ENCODE measurements at places on chromosomes 12 and 14.
A peak's percentile ranks its signal among the peaks of the same experiment; 100 is the strongest.

DNA sequence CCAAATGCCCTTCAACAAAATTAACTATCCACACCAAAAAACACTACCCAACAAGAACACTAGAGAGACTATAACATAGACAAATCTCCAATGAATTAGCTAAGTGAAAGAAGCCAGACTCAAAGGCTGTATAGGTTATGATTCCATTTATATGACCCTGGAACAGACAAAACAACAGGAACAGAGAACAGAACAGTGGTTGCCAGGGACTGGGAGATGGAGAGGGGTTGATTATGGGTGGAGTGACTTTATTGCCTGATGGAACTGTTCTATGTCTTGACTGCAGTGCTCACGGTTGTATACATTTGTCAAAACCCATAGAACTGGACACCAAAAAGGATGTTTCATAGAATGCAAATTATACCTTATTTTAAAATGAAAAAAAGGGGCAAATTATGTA lies 14.9 kb downstream of the CATSPERB start:
- no peak for DNase-seq

DNA sequence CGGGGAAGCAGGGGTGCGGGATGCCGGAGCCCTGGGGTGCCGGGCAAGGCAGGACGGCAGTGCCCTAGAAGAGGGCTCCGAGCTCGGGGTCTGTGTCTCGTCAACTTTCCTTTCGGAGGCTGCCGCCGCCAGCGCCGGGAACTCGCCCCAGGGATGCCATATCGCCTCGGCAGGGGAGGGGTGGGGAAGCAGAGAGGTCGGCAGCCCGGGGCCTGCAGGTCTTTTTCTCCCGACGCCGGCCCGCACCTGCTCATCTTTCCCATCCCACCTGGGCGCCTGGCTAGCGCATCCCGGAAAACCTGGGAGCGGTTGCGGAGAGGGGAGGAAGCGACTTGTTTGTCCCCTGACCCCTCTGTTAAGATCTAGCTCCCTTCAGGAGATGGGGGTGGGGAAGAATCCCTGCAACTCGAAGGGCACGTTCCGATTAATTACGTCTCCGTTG lies 547 bp downstream of the CNTN1 start:
- DNase-seq: no peak

- DNase-seq: no peak
These were observed 119.4 kb downstream of the SAMD4A start for GRCh38 chr14:54686219-54686870.

DNA sequence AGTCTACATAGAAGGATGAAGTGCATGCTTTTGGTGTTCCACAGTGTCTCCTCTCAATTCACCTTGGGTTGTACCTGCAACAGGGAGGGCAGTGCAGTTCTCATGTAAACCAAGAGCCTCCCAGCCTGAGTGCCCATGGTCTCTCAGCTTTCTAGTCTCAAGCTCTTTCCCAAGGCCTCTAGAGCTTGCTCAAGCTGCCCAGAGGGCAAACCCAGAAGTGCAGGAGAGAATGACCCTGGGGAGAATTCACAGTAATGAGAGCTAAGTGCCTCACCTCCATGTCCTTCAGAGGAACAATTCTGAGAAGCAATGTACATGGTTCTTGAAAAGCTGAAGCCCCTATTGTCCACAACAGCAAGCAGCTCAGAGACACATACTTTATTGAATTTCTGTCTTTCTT lies 180.5 kb downstream of the BCAT1 start:
- no peak for DNase-seq

DNA sequence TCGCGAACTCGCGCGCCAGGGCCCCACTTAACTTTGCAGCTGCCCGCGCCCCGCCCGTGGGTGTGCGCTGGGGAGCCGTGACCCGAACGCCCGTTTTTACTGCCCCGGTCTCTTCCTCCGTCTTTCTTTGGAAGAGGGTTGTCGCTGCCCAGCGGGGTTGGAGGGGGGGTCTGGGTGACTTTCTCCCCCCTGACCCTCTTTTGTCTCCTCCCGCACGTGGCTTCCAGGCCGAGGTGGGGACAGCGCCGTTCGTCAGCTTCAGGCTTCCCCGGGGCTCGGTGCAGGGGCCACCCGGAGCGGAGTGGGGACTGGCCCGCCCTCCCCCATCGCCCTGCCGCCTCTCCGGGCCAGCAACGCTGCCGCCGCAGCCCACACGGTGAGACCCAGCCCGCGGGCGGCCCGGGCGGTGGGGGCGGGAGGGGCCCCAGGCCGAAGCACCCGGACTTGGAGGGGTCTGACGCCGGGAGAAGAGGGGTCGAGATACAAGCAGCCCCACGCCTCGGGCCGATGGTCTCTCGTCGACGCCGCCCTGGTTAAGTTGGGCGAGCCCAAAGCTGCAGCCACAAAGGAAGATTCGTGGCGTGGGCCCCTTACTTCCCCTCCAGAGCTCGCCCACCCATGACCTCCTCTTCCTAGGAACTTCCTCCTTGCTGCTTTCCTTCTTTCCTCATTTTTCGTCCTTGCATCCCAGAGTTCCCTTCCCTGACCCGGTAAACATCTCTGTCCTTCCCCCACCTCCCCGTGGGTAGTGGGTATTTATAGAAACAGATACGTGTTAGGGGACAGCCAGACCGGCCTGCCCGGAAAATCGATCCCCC lies 1.2 kb downstream of the DYRK2 start:
- no peak for DNase-seq

GRCh38 chr14:79820866-79821535 lies 390.3 kb downstream of the DIO2 start:
- DNase-seq: no peak

DNA sequence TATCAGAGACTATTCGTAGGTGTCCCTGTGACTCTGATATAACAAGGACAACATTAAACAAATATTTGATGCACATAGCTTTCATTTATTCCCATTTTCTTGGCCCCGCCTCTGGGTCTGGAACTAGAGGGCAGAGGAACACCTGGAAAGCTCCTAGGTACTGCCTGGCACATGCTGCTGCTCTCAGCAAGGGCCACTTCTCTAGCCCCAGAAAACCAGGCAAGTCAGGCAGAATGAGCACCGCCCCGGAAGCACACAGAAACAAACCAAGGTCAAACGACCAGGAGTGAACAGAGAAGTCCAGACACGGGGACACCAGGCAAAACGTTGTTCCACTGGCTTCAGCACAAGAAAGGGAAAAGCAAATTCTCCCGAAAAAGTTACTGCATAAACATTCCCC lies 76.1 kb downstream of the TTC7B start:
- DNase-seq: no peak

DNA sequence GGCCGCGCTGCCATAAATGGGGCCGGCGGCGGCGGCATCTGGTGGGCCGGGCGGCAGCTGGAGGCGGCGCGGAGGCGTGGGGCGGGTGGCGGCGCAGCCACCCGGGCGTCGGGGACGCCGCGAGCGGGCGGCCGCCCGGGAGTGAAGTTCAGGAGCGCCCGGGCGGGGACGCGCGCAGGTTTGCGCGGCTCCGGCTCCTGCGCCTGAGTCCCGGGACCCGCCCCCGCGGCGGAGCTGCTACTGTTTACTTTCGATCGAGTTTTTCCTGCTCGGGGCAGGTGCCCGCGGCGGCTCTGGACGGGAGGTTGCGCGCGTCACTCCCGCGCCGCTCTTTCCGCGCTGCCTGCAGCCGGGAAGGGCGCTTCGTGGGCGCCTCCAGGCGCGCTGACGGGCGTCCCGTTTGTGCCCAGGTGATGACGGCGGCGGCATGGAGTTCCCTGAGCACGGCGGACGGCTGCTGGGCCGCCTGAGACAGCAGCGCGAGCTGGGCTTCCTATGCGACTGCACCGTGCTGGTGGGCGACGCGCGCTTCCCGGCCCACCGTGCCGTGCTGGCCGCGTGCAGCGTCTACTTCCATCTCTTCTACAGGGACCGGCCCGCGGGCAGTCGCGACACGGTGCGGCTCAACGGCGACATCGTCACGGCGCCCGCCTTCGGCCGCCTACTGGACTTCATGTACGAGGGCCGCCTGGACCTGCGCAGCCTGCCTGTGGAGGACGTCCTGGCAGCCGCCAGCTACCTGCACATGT lies at the start of gene ZBTB42:
Gene ZBTB42 (plus strand): TSS at position 331 of the 749 bp plus-strand sequence. CDS start 97 bp downstream, at position 428.
- DNase-seq: no peak

GRCh38 chr12:76346236-76346635 lies 2.0 kb downstream of the BBS10 start:
- DNase-seq: no peak

GRCh38 chr14:60196291-60196690 lies 31.1 kb upstream of the DHRS7 start:
- DNase-seq: no peak

DNA sequence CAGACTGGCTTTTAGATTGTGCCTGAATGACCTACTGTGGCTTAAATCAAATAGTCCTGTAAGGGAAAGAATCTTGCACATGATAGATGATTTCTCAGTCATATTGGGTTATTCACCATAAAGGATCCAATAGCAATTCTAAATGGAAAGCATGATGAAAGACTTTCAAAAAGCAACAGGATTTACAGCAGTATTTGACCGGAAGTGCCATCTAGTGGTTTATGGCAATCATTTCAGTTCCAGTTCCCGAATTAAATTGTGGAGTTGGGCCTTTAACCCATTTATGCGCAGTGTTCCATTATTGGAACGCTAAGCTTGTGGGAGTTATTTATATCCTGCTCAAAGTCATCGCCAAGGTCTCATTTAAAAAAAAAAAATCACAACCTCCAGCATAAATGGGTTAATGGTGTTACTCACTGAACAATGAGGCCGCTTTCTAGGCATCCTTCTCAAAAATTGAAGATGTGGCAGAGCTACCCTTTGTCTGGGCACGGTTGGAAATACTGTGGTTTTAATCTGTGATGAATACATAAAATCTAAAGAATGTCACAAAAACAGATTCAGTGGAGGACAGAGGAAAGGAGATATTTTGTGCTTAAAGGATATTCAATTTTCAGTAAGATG lies 60.8 kb upstream of the REP15 start:
- no peak for DNase-seq

DNA sequence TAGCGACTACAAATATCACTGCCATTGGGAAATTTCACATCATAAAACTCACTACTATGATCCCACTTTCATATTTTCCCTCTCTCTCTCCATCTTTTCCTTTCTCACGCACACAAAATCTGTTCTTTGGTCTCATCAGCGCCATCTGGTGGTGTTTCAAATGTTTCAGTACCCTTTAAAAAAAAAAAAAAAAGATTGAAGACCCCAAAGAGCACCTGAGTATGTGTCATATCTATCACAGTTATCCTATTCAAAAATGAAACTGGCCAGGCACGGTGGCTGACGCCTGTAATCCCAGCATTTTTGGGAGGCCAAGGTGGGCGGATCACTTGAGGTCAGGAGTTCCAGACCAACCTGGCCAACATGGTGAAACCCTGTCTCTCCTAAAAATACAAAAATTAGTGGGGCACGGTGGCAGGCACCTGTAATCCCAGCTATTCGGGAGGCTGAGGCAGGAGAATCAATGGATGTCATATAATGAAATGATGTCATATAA lies 72.4 kb downstream of the TTC9 start:
- DNase-seq: peak; percentile 34

DNA sequence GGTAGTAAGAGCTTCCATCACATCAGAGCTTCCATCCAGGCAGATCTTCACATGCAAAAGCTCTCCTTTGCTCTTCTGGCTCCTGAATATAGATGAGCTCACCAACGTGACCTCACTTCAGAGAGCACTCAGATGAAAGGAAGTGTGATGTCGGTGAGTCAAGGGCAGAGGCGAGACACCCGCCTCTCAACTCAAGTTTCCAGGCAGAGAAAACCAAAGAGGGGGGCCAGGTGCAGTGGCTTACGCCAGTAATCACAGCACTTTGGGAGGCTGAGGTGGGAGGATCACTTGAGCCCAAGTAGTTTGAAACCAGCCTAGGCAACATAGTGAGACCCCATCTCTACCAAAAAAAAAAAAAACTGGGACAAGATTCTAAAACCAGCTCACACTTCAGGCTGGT lies 126.9 kb downstream of the DUSP6 start:
- peak; percentile 77 for DNase-seq

GRCh38 chr12:57591782-57592325 lies 862 bp downstream of the PIP4K2C start:
- no peak for DNase-seq

GRCh38 chr12:54759751-54760150 lies 94.6 kb upstream of the MUCL1 start:
- no peak for DNase-seq

- no peak for DNase-seq
These were observed at the start of gene BEST3 for GRCh38 chr12:69698769-69699540. Gene BEST3, minus strand, starts transcription at chr12:69699303. Its CDS starts 1,505 bp downstream, at chr12:69697798.

DNA sequence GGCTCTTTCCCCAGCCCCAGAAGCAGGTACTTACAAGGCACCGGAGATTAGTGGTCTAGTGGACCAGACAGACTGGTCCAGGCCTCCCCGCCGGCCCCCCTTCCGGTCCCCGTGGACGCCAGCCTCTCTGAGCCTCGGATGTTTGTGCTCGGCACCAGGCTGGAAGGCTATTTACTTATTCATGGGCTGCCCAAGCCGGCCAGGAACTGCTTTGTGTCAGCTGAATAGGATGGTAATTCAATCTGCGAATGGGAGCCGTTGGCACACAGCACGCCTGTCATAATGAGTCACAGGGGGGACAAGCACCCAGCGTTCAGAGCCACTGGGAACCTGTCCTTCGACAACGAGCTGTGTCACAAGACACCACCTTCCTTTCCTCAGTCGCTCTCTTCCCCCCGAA lies 82.3 kb downstream of the RIMBP2 start:
- no peak for DNase-seq

GRCh38 chr12:27244689-27245488 lies 803 bp downstream of the STK38L start:
- no peak for DNase-seq

DNA sequence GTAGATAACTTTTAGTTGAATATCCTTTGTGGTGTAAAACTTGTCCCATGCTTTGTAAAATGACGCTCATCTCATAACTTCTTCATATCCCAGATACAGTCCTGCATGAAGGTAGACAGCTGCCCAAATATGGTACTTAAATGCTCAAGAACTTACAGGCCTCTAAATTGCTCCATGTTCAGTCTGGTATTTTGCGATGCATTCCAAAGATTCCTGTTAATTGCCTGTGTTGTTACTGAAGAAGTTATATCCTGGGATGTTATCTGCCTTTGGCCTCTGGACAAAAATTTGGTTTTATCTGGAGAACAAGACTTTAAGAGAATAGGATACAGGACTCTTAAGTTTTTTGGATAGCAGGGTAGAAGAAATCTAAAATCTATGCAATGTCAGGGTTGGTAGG lies 473.0 kb downstream of the PCNX1 start:
- no peak for DNase-seq

- DNase-seq: no peak
These were observed 21.2 kb downstream of the CCDC92 start for GRCh38 chr12:123951467-123951866.

DNA sequence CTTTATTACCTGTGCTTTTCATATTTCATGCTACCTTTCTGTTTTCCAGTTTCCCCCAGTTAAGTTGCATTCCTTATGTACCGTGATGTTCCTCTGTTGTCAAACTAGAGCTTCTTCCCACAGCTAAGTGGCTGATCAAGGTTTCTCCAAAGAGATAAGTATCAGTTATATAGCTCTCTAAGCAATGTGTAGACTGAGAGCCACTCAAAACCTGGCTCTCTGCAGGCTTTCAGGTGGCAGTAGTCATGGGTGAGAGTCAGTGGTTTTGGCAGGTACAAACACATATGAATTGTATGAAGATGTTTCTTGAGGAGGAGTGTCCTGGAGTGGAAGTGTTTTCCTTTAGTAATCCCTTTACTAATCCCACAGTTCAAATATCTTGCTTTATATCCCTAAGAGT lies 28.4 kb downstream of the TXNRD1 start:
- DNase-seq: no peak

GRCh38 chr12:121536054-121536898 lies 44.5 kb downstream of the KDM2B start:
- no peak for DNase-seq

GRCh38 chr14:46279776-46280175 lies 371.8 kb downstream of the RPL10L start:
- no peak for DNase-seq

GRCh38 chr12:54631551-54631950 lies 3.1 kb downstream of the LACRT start:
- no peak for DNase-seq

Data from stimulated activated CD4-positive, alpha-beta T cell treated with anti-CD3 and anti-CD28 coated beads, Interleukin-1b, Interleukin-23, amount 100 ng/mL, for 24 hours (primary cell).